Mesangial cell (primary cell): ENCODE measurements at places on chromosomes 16 and 17. TPM values are rescaled to one million over a fixed set of nuclear protein-coding genes. Genes with fewer than 3 reads are reported as not detected.

USP7 gene
- total RNA-seq: 33.7 and 41.2 TPM in 2 replicates

ZG16B gene
- 1.1 and 1.3 TPM in 2 replicates for total RNA-seq

MAPT gene
- 0.49 and 1.1 TPM in 2 replicates for total RNA-seq

MSLN gene
- 15.0 and 41.1 TPM in 2 replicates for total RNA-seq

CDH1 gene
- total RNA-seq: 2.3 and 23.3 TPM in 2 replicates
